ENCODE measurements at places on chromosomes 3 and 15.

- no peak for DNase-seq
Observed at GRCh38 chr3:190504354-190505125, 9.3 kb upstream of the IL1RAP start.

- DNase-seq: no peak
Observed at GRCh38 chr3:52447512-52448355, 2.8 kb upstream of the SEMA3G start.

DNA sequence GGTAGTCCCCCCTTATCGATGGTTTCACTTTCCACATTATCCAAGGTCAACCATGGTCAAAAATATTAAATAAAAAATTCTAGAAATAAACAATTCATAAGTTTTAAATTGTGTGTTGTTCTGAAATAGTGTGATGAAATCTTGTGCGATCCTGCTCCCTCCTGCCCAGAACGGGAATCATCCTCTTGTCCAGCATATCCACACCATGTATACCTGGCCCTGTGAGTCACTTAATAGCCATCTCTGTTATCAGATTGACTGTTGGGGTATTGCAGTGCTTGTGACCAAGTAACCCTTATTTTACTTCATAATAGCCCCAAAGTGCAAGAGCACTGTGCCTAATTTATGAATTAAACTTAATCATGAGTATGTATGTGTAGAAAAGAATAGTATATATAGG, 19.1 kb downstream of the FAM81A start:
- no peak for DNase-seq

DNA sequence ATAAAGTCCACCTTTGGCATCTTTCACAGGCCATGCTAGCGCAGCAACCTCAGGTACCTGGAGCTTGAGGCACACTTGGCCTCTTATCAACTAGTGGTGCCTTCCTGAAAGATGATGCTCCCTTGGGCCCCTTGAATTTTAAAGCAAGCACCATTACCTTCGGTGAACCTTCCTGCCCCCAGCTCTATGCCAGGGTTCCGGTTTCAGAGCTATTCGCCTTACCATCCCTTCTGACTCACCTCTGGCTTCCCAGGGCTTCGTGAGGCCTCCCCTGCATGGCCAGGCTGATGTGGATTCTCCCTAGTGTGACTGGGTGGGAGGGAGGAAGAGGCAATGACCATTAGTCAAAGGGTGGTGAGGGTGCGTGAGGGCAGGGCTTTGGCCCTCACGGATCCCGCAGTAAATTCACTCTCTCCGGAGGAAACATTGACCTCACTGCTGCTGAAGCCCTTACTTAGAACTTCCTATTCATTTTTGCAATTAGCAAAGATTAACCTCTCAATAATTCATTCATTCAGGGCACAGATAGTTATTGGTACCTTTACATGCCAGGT, 16.3 kb downstream of the BHLHE40 start:
- no peak for DNase-seq

DNA sequence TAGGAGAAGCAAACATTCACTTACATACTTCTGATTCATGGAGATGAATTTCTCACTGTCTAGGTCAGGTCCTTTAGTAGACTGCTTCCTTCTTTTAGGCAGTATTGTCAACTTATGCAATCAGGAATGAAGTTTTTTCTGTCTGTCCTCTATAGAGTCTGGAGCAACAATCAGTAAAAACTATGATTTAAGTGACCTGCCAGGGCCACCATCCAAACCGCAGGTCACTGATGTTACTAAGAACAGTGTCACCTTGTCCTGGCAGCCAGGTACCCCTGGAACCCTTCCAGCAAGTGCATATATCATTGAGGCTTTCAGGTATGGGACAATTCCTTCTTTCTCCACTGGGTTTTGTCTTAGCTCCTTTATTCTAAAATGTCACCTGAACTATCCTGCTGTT, 523.1 kb downstream of the ROBO2 start:
- DNase-seq: no peak

- DNase-seq: no peak
Observed at GRCh38 chr3:9552252-9552999, 1.2 kb downstream of the LHFPL4 start.

GRCh38 chr3:188476935-188477334, 323.0 kb downstream of the LPP start:
- DNase-seq: no peak

DNA sequence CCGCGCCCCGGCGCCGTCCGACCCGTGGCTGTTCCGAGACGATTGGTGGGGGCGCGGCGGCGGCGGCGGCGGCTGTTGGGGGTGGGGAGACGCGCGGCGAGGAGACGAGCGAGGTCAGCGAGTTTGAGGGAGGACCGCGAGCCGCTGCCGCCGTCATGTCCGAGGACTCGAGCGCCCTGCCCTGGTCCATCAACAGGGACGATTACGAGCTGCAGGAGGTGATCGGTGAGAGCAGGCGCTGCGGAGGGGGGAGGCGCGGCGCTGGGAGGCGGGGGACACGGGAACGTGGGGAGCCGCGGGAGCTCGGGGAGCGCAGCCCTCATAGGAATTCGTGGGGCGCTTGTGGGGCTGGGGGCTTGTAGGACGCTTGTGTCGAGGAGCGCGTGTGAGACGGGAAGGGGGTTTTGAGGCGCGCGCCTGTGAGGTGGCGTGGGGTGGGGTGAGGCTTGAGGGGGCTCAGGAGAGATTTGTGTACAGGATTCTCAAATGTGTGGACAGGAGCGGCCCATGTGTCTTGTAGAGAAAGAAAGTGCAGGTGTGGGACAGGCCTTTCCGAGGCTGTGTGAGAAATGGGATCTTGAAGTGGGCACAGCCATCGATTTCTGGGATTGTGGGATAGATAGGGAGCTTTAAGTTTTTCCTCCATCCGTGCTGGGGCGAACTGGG, 518 bp downstream of the OXSR1 start:
- no peak for DNase-seq

GRCh38 chr3:100164743-100165142, 50.4 kb upstream of the FILIP1L start:
- DNase-seq: no peak

DNA sequence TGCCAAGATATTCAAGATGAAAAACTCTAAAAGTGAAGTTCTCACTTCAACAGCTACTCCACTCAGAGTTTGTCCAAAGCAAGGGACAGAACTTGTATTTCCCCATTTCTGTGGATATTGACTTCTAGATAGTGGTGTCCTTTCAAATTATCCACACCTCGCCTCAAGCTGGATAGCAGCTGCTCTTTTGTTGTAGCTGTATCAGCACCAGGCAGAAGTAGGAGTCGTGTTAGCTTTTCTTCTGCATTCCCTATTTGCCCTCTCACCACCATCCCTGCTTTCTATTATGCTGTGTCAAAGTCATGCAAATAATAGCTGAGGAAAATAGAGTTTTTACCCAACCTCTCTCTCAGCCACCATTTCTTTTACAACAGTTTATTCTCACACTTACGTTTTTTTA, 303.8 kb downstream of the EPHA3 start:
- DNase-seq: no peak

DNA sequence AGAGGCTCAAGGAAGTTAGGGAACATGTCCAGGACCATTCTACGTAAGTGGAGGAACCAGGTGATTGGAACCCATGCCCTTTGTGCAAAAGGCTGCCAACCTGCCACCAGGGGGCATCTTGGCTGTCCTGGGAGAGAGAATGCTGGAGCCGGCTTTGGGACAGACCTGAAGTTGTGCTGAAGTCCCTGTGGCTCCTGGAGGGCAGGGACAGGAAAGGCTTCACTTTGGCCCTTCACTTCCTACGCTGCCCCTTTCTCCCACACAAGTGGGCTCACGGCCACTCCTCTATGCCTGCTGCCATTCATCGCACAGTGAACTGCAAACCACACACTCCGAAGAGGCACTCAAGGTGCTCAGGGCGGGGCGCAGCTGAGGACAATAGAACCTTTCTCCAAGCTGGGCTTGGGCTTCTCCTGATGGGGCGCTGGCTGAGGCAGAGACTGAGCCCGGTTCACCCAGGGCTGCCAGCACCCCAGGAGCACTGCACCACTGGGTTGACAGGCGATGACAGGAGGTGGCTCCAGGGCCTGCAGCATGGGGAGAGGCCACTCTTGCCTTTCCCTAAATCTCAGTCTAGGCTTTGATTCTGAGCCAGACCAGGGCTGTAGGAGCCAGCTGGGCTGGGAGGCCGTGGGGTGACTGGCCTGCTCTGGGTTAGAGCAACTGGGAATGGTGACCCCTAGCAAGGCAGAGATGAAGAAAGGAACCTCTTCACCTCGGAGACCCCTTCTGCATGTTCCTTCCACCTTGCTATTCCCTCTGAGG, 8.4 kb downstream of the SHF start:
- DNase-seq: no peak

GRCh38 chr3:173398111-173398479, 551 bp downstream of the NLGN1 start:
- no peak for DNase-seq

DNA sequence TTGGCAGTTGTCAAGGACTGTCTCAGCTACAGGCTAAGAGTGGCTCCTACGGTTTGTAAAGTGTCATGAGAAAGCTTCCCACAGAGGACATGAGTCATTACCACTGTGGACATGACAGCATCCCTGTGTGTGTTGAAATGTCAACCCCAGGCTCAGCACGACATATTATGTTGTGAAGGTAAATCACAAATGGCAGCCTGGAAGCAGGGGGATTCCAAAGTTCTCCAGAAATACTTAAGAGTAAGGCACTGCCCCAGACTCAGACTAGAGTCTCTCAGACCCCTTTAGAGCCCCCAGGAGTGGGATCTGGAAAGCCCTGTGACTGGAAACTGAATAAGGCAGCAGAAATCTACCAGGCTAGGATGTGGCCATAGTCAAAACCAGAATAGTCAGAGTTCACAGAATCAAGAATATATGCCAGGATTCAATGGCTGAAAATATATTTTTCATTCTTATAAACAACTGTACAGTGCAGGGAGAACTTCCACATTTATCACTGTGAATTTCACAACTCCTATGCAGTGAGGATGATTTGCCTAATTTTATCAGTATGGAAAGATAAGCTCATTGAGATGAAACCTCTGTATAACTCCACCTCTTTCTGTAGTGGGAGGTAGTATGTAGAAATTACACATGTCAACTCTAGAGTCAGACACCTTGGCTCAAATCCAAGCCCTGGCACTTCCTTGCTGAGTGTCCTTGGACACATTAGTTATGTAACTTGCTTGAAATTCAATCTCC, 237.1 kb upstream of the CFAP20DC start:
- no peak for DNase-seq

GRCh38 chr3:38471260-38471857, 17.7 kb downstream of the ACVR2B start:
- no peak for DNase-seq

DNA sequence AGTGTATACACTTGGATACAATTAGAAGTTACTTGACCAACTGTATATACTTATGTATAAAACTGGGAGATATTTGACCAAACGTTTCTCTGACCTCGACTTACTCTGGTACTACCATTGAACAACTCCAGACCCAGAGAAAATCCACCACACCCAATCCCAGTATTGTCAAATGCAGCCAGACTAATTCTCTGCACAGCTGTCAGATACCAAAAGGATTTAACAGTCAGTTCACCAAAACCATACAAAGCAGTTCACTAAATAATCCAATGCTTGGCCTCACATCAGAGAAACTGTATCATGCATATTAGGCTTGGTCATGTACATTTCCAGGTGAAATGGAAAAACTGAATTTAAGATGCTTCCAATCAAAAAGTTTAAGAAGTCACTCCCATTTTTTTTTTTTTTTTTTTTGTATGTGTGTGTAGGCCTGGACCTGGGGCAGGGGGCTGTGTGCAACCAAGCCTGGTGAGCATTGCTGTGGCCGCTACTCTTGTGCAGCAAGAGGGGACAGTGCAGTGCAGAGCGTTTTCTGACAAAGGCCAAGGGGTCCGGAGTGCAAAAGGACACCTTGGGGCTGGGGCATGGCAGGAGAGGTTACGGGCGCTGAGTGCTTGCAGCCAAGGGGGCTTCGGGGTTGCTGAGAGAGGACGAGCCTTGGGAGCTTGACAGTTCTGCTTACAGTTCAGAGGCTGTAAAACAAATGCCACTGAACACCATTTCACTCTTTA, 1.4 kb downstream of the TOMM70 start:
- no peak for DNase-seq

- DNase-seq: no peak
Observed at GRCh38 chr3:46693038-46693891, at the start of gene ALS2CL. Gene ALS2CL, minus strand, starts transcription at chr3:46693679. Its CDS starts 4,239 bp downstream, at chr3:46689440.

DNA sequence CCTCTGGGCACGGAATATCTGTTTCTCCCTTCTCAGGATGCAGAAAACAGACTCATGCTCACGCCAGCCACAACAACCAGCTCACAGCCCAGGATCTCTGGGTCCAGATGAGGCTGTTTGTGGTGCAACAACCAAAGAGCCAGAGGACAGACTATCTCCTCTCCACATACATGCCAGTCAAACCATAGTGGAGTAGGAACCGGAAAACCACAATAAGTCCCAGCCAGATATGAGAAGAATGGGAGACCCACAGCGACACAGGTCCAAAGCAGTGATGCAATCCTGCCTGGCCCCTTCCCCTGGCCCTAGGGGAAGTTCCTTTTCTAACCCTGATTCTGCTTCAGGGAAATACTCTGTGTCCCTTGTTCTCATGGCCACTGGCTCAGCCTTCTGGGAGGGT, 27.6 kb downstream of the MEX3B start:
- DNase-seq: no peak

GRCh38 chr15:99371180-99372103, 120.2 kb downstream of the LRRC28 start:
- DNase-seq: peak; percentile 8

DNA sequence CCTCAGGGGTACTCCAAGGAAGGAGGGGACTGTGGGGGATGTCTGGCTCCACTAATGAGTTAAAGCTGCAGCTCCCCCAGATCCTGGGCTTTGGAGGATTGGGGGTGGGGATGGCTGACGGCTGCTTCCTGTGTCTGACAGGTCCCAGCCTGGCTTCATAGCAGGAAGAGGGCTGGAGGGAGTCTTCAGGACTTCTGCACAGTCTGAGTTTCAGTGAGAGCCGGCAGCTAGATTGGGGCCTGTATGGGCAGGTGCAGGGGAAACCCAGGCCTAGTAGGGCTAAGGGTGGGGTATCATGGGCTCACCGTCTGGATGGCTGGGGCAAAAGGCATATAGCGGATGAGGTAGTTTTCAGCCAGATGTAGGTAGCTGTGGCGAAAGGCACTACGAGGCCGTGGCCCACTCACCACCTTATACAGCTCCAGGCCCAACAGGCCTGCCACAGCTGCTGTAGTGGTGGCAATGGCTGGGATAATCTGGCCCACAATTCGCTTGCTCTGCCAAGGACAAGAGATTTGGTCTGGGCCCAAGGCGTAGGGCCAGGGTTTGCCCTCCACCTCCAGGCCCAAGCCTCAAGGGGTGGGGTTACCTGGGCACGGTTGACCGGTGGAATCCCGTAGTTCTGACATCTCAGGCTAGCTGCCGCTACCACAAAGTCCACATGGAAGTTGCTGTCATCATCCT, 4.5 kb downstream of the INKA1 start:
- no peak for DNase-seq
